Head of caudate nucleus (tissue), 42 donors: ENCODE measurements at places on chromosomes 13 and 19.
A peak's percentile ranks its signal among the peaks of the same experiment; 100 is the strongest.

- no peak for DNase-seq
Measured at GRCh38 chr19:19487950-19488874, 27.1 kb downstream of the TSSK6 start.

GRCh38 chr13:20713014-20713376, 9.5 kb downstream of the IL17D start:
- no peak for DNase-seq

DNA sequence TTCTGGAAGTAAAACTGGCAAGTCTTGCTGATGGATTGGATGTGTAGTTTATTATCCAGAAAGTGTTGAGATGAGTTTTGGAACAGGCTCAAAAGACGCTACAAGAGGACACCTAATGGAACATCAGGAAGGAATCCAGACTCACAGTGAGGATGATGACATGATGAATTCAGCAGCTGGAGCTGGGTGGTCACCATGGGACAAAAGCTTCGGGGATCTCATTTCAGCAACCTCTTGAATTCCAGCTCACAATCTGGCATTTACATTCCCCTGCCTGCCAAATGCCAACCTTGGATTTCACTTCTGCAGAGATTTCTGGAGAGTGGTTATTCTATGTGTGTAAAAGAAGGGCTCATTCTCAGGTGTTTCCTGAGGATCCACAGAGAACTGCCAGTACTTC, 288.0 kb upstream of the TMTC4 start:
- DNase-seq = no peak

DNA sequence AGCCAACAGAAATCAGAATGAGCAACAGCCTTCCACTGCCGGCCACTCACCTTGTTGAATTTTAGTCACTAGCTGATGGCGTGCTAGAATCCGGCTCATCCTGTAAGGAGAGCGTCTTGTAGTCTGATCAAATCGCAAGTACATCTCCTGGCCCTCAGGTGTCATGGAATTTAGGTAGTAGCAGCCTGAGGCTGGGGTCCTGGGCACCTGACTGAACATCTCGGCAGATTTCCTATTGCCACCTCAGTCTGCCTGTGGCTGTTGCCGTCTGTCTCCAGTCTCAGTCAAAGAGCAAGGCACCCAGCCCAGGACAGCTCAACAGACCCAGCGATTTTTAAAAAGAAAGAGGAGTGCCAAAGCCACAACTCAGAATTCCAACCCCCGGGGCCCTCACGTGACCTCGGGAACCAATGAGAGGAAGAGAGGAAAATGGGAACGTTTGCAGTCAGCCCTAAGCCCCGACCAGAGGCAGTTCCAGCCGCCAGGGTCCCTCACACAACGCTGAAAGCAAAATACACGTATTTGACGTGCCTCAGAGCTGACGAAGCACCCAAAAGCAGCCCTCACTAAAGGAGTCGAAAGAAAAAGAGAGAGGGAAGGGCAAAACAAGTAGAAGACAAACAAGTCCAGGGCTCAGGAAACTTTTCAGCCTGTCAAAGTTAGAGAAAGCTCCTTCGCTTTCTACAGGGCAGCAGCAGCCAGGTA, at the start of gene STARD13:
STARD13 (minus strand) TSS at position 336 of the 705 bp plus-strand sequence; CDS start at position 219, 117 bp downstream.
- peak; percentile 92 for DNase-seq

GRCh38 chr19:55441319-55441691, 1.8 kb downstream of the SHISA7 start:
- no peak for DNase-seq

GRCh38 chr13:68550330-68550729, 1320.2 kb upstream of the PCDH9 start:
- no peak for DNase-seq

DNA sequence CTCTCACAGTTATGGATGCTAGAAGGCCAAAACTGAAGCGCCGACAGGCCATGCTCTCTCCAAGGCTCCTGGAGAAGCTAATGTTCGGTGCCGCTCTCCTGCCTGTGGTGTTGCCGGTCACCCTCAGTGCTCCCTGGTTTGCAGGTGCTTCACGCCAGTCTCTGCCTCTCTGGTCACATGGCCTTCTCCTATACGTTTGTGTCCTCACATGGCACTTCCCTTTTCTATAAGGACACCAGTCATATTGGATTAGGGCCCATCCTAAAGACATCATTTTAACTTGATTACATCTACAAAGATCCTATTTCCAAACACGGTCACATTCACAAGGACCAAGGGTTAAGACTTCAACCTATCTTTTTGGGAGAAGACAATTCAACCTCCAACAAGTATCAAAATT, 671.3 kb upstream of the ARGLU1 start:
- DNase-seq = no peak

DNA sequence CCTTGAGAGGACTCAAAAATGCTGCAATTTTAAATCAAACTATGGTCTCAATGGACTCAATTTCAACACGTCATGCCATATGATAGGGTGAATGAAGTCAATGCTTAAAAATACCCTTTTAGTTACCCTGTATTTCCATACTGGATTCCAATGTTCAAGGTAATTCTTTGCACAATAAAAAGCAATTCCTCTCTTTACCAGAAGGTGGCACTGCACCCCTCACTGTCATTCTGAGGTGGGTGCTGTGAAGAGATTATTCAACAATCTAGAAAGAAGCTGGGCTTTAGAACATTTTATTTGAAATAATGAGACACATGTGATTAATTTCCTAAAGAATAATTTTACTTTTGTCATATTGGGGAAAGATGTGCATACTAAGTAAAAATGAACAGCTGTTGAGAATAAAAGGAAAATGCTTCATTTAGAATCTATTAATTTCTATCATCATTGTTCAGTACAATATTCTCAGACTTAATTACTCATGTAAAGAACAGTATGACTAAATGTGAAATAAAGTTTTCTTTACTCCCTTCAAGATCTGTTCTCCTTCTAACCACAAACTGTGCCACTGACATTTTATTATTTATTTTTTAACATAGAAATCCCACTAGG, 789.1 kb downstream of the GPC5 start:
- DNase-seq = no peak

DNA sequence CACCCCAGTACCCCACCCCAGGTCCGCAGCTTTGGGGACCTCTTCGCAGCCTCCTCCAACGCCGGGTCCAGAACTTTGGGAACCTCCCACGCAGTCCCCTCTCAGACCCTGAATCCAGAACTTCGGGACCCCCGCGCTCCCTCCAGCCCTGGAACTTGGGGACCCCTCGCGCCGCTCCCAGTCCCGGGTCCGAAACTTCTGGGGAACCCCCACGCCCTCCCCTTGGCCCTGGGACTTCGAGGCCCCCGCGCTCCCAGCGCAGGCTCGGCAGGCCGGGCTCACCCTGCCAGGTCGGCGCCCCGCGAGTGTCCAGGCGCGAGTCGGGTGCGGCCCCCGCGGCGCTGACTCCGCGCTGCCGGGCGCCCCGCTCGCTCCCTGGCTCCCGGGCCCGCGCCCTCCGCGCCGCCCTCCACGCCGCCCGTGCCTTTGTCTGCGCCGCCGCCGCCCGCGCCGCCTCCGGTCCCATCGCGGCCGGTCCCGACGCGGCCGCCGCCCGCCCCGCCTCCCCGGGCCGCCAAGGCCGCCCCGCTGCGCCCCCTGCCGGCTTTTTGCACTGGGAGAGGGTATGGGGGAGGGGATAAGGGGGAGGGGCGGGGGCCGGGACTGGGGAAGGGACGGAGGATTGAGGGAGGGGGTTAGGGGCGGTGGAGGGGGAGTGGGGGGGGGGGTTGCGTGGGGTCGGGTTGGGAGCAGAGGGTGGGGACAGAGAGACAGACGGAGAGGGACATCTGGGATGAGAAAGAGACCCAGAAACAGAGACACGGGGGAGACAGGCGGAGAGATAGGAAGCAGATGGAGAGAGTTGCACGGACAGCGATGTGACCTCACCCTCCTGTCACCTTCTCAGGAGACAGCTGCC, at the start of gene HOMER3:
HOMER3 (minus strand) TSS at position 449 of the 859 bp plus-strand sequence. CDS start 2,235 bp downstream, outside the sequence.
- peak; percentile 81 for DNase-seq

GRCh38 chr19:19049406-19049805, 14.4 kb upstream of the SLC25A42 start:
- no peak for DNase-seq

DNA sequence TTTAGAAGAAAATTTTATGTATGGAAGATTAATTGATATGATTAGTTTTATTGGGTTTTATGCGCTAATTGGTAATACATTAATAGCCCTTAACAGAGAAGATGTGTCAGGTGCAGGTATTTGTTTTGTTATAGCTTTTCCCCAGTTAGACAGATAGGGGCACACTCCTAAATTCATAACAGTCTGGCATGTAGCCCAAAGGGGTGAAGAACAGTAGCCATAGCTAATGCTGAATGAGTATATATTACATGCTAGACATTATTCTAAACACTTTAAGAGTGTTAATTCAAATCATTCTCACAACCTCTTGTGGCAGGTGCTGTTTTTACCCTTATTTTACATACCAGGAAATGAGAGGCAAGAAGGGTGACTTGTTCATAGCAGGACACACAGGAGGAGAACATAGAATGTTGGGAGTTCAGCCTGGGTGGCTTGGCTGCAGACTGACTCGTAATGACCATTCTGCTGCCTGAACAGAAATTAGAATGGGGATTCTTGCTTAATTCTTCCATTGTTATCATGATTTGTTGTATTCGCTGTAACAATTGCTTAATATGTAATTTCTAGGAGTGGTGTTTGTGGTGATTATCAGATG, 20.1 kb downstream of the PCCA start:
- no peak for DNase-seq

GRCh38 chr13:111225810-111226546, 94.5 kb upstream of the TEX29 start:
- DNase-seq = no peak

- DNase-seq = no peak
Measured at GRCh38 chr19:52028780-52029123, 573 bp upstream of the ZNF614 start.

- no peak for DNase-seq
Measured at GRCh38 chr13:93529961-93530360, 303.4 kb downstream of the GPC6 start.

- DNase-seq = no peak
Measured at GRCh38 chr13:45416516-45417128, 1.6 kb downstream of the SLC25A30 start.

- no peak for DNase-seq
Measured at GRCh38 chr13:100597253-100597652, 8.7 kb upstream of the GGACT start.

- DNase-seq = no peak
Measured at GRCh38 chr19:45938733-45939319, 24.2 kb upstream of the NANOS2 start.

DNA sequence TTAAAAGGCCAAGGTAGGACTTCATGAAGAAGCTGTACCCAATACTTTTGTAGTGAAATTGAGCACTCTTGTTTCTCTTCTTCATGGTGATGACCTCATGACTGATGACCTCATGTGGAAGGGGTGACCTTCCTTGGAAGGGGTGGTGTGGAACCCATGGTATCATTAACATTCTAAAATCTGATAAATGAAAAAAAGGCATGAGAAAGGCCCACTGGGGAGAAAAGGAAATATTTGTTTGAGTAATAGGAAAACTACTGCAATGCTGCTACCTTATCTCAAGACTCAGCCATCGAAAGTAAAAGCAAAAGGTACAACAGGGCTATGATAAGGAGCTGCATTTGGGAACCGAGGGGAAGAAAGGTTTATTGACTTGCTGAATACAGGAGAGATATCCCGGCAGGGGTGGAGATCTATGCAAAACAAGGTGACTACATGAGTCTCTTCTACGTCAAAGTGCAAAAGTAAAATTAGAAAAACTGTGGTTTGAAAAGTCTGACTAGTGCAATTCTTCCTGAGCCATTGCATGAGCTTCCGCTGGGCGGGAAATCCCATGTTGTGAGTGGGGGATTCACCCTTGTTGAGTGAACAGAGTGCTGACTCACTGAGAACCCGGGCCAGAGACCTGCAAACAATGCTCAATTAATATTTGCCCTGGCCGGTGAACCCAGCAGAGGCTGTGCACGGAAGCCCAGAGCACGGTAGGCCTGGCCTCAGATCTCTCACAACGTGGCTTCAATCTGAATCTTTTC, 138.9 kb upstream of the RFC3 start:
- DNase-seq = peak; percentile 28

GRCh38 chr13:111370147-111370546, 49.7 kb downstream of the TEX29 start:
- no peak for DNase-seq

- no peak for DNase-seq
Measured at GRCh38 chr19:9354651-9355050, 8.2 kb upstream of the ZNF177 start.
